Right lobe of liver (tissue), 6 donors: ENCODE measurements at places on chromosomes 16 and 17. TPM values are rescaled to one million over a fixed set of nuclear protein-coding genes. Genes with fewer than 3 reads are reported as not detected.
A peak's percentile ranks its signal among the peaks of the same experiment; 100 is the strongest.

DNA sequence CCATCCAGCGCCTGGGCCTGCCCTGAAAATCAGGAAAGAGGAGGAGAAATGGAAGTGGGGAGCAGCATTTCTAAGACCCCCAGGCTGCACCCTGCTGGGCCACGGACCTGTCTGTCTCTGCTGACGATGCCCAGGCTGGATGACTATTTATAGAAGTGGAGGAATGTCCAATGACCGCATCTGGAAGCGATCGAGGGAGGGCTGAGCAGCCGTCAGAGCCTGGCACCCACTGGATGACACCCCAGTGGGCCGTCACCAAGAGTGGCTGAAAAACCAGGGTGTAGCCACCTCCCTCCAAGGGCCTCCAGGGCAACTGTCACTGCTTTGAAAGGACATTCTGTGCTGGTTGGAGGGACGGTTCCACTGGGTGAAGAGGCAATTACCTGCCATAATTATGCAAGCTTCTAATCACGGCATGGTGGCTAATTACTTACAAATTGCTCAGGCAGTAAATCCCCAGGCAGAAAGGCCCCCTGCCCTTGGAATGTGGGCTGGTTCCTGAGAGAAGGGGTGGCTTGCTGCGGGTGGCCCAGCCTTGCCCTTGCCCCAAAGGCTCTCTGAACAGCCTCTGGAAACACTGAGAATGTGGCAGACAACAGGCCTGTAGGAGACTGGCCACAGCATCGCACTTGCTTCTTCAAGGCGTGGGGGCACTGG is 332.1 kb downstream of the C16orf95 start:
- DNase-seq, result no peak

DNA sequence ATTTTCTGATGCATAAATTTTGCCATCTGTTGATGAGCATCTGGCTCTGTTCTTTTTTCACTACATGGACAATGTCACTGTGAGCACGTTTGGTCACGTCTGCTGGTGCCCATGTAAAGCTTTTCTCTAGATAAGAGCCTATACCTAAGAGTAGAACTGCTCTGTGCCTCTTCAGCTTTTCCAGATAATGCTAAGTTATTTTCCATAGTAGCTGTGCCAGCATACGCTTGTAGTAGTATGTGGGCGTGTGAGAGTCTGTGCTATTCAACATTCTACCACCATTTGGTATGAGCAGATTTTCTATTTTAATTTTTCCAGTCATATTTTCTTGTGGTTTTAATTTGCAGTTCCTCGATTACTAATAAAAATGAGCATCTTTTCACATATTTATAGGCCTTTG is 33.2 kb downstream of the VPS35L start:
- DNase-seq, result no peak

DNA sequence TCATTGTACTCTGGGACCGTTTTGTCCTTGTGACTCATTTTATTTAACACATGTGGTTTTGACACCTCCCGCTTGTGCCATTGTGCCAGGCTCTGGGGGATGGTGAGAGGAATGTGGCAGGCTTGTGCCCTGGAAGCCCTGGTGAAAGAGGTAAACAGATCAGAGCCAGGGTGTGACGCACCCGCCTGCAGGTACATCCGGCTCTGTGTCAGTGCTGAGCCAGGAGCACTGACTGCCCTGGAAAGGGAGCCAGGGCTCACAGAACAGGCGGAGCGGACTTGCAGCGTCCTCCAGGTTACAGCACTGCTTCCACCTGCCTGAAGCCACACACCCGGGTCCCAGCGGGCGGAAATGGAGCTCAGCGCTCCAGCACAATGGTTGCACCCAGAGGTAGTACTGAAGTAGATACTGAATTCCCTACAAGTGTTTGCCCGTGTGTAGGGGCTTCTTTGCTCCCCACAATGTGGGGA is 30.6 kb downstream of the CDRT15 start:
- DNase-seq, result peak; percentile 97

GRCh38 chr17:33109336-33110072 is 117.9 kb downstream of the SPACA3 start:
- no peak for DNase-seq

GRCh38 chr16:50440991-50441390 is 72.2 kb upstream of the BRD7 start:
- DNase-seq, result no peak

GRCh38 chr16:84161037-84161436 is 15.9 kb downstream of the DNAAF1 start:
- DNase-seq, result no peak

Gene CACNG4
- total RNA-seq, result not detected

- DNase-seq, result no peak
Observed at GRCh38 chr17:41489531-41489930, at the start of gene KRT36. Gene KRT36, minus strand, starts transcription at chr17:41489910. Its CDS starts 46 bp downstream, at chr17:41489864.

Gene NPB
- total RNA-seq, result not detected

Gene KDM8
- 67.2 TPM for total RNA-seq

- no peak for DNase-seq
Observed at GRCh38 chr16:65372171-65372570, 250.3 kb upstream of the CDH11 start.

- no peak for DNase-seq
Observed at GRCh38 chr17:80729761-80730160, 185.1 kb downstream of the RPTOR start.

Gene ABCA5
- 57.0 TPM for total RNA-seq

DNA sequence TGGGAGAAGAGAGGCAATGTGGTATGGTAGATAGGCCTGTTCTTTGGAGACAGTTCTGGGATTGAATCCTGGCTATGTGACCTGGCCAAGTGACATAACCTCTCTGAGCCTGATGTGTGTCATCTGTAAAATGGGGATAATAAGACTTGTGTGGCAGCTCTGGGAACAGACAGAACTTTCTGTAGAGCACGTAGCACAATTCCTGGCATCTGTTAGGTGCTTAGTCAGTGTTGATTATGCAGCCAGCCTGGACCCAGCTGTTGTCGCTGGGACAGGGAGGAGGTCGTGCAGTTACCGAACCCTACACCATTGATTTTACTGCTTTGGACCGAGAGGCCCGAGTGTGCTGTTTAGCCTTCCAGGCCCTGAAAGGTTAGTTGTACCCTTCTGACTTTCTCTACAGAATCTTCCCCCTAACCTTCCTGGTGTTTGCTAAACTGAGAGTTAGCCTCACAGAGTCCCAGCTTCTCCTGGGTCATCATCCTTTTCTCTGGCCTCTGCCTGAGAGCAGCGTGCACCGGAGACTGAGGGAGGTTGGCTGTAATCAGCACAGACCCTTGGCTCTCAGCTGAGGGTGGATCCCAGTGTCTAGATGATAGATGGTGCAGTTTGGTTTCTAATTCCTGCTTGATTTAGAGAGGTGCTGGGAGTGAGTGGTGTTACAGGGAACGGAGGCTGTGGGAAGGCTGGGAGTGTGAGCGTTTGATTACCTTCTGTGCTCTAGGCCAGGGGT is 31.9 kb downstream of the MSI2 start:
- DNase-seq, result no peak

Gene SPOP
- total RNA-seq, result 31.8 TPM

GRCh38 chr17:77529328-77529650 is 388.5 kb downstream of the SEC14L1 start:
- DNase-seq, result no peak

Gene MYH11
- 3.9 TPM for total RNA-seq

DNA sequence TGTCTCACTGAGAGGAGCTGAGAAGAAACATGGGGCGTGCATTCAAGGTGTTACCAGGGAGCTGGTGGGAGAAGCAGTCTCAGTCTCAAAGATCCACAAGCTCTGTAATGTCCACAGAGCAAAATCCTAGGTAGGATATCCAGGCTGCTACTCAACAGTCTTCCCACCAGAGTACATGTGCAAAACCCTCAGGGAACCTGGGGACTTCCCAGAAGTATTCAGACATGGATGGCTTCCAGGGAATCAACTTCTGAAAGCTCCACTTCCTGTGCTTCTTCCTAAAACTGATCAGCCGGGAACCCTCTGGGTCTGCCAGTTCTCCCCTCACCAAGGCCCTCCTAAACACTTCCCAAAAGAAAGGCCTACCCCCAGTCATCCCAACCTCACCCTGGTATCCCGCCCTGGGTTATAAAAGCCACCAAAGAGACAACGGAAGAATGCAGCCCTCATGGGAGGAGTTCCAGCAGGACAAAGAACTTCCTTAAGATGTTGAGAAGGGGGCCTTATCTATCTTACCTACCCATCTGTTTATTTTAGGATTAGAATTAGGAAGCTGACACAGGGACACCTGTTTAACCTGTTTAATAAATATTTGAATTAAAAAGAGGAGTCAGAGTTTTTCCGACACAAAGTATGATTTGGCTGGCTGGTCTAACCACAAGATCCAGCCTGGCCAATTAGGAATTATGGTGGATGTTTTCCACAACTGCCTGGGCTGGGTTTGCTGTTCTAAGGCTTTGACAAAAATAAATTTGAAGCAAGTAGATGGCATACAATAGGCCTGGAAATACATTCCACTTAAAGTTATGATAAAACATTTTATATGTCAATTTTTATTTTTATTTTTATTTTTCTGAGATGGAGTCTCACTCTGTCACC is 37.0 kb downstream of the CUEDC1 start:
- DNase-seq, result no peak

GRCh38 chr16:88853325-88853941 is 3.3 kb downstream of the GALNS start:
- no peak for DNase-seq

Gene HLF
- 28.3 TPM for total RNA-seq

DNA sequence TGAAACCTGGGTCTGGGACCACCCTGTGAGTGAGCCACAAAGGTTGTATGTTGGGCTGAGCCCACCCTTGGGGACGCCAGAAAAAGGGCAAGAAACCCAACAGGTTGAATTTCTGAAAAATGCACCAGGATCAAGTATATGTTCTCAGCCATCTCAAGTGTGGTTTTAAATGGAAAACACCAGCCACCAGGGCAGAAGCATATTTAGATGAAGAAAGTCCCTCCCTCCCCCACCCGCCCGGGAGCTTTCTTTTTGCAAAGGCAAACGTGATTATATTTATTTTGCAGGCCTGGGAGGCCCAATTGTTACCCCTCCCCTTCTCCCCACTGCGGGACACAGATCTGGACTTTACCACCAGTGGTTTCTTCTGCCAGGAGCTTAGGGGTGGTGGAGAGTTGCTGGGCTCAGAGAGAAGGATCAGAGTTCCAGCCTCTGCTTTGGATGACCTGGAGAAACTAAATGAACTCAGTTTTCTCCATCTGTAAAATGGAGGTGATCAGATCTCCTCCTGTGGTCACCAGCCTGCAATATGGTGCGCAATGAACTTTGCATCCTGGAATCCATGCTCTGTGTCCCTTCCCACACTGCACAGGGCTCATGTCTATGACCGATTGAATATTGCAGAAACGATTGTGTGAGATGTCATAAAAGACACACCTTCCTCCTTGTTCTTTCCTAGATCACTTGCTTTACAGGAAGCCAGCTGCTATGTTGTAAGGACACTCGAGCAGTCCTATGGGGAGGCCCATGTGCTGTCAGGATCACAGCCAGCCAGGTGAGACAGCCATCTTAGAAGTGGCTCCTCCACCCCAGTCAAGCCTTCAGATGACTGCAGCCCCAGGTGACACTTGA is 21.0 kb upstream of the NGFR start:
- no peak for DNase-seq

- no peak for DNase-seq
Observed at GRCh38 chr16:58884141-58884540, 150.0 kb upstream of the GOT2 start.

DNA sequence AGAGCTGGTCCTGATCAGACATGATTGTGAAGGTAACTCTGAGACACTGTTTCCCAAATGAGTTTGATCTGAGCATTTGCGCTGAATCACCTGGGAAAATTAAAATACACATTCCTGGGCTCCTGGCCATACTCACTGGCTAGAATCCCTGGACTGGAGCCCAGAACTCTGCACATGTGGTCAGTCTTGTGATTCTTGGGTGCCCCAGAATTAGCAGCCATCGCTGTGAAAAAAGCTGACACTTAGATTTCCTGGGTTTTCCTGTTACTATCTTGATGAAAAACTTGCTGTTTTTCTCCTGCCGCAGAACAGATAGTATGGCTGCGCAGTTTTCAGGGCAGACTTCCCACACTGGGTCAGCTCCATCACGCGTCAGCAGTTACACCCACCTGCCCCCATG is 24.6 kb downstream of the NECAB2 start:
- DNase-seq, result no peak
